ENCODE measurements at places on chromosomes 6 and 20.

- DNase-seq, result no peak
These were observed 84.3 kb upstream of the RALY start for GRCh38 chr20:33909331-33909921.

DNA sequence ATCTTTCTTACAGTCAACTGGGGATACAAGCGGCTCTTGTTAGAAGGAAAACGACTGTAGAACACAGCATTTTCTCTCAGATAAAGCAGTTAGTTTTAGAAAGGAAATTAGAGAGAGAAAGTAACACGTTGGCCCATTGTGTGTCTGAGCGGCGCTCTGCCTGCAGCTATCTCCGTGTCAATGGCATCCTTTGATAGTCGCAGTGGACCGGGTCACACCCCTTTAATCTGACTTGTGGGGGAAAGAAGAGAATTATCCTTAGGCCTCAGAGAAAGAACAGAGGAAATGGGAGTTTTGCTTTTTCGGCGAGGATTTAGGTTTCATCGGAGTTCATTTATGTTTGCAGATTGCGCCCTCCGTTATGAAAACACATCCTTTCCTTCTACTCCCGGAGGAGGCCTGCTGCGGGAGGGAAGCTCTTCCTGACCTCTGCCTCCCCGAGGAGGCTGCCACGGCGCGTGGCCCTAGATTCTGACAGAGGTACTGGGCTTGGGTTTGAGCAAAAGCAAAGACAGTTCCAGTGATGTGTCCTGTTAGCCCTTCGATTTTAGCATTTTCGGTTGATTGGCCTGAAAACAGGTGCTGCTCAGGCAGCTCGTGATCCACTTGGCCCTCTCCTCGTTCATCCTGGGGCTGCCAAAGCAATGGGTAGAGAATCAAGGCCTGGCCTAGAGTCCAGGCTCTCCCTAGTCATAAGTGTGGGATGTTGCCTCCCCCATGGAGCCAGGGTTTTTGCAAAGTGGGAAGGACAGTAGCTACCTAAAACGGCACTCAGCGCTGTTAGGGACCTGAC lies 74.9 kb downstream of the ZDHHC14 start:
- DNase-seq, result no peak

DNA sequence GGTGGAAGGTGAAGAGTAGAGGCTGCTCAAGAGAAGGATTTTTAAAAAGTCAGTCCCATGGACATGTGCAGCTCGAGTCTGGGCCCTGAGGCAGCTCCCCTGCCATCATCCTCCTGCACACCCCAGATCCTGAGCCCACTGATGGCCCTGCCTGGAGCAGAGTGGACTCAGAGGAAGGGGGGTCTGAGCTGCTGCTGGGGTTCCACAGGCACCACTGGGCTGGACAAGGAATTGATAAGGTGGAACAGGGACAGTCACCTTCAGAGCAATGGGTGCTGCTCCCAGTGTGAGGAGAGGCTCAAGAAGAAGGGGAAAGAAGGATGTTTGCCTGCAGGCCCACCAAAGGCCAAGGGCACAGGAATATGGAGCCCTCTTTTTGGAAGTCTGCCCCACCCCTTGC lies 6.2 kb downstream of the ULBP2 start:
- no peak for DNase-seq

DNA sequence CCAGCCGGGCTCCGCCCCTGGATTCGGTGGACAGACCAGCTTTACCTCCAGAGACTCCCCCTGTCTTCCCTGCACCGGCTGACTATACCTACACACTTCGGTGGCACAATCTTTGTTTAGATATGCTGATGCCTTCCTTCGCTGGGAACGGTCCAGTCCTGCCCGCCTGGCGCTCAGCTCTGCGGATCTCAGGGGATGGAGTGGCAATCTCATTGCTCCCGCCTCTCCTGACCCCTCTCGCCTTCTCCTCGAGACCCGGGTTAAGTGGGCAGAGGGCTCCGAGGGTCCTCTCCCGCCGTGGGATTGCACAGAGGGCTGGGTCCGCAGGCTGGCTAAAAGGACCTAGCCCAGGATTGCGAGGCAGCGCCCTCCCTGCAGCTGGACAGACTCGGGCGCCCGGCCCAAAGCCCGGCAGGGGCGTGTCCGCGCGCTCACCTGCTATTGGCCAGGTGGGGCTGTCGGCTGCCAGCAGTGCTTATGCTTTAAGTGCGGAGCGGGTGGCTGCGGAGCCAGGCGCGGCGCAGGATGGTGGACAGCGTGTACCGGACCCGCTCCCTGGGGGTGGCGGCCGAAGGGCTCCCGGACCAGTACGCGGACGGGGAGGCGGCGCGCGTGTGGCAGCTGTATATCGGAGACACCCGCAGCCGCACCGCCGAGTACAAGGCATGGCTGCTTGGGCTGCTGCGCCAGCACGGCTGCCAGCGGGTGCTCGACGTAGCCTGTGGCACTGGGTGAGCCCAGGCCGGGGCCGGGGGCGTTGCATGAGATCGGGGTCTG lies at the start of gene GNMT:
Gene GNMT, plus strand, starts transcription at position 512 of the 777 bp plus-strand sequence. Its CDS starts 14 bp downstream, at position 526.
- DNase-seq, result peak; percentile 75

DNA sequence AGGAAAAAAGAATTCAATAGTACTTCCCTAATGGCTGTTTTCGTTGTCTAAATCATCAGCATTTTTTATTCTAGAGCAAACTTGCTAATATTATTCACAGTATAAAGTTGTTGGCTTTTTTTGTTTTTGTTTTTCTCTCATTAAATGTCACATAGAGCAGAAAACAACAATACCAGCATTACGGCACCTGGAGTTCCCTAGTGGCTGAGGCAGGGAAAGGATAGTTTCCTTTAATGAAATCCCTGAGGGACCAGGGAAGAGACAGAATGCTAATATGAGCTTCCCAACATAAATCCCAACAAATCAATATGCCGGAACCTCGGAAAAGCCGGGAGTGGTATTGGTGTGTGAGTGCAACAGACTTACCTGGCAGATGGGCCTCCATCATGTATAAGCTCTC lies 235.2 kb upstream of the ASCC3 start:
- DNase-seq, result no peak

DNA sequence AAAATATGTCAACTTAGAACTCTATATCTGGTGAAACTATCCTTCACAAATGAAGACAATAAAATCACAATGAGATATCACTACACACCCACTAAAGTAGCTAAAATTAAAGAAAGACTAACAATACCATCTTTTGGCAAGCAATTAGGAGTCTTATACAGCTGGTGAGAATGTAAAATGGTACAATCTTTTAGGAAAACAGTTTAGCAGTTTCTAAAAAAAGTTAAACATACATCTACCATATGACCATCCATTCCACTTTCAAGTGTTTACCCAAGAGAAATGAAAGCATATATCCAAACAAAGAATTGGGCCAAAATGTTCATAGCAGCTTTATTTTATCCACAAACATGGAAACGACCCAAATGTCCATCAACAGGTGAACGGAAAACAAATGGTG lies 13.8 kb upstream of the EEF1A1 start:
- no peak for DNase-seq

- no peak for DNase-seq
These were observed 103.5 kb downstream of the EDN3 start for GRCh38 chr20:59403962-59404314.

DNA sequence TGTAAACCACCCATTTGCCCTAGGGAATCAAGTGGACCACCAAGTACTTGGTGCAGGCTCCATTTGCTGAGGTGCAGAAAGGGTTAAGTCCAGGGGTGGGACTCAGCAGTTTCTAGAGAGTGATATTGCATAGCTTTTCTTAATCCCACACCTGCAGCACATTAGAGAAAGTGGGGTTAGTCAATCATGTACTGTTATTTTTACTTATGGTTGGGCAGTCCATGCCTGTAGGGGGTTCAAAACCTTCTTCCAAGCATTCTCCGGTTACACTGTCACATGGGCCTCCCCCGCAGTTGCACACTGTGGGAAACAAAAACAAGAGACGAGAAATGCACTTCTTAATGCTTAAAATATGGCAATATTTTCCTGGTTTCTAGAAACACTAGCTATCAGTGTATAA lies 65.5 kb downstream of the LAMA4 start:
- no peak for DNase-seq

- no peak for DNase-seq
These were observed 372.8 kb upstream of the JARID2 start for GRCh38 chr6:14873101-14873500.

Measured in NCI-H510A (cell line).